ENCODE measurements at places on chromosomes 16 and 17. TPM values are rescaled to one million over a fixed set of nuclear protein-coding genes. Genes with fewer than 3 reads are reported as not detected.
A peak's percentile ranks its signal among the peaks of the same experiment; 100 is the strongest.

MSI2 gene
- total RNA-seq = 18.1 TPM

TLCD1 gene
- 3.6 TPM for total RNA-seq

CD7 gene
- total RNA-seq = not detected

GUCY2D gene
- not detected for total RNA-seq

NXN gene
- 52.5 TPM for total RNA-seq

MMP28 gene
- total RNA-seq = 0.18 TPM

KIF18B gene
- total RNA-seq = 1.3 TPM

GDPD1 gene
- 1.1 TPM for total RNA-seq

- peaks cover 49% of the 10 kb centered on the region for H3K36me3 ChIP-seq
- H3K27ac ChIP-seq = no peak overlapping the region
- DNase-seq = no peak
- H3K4me1 ChIP-seq = peaks cover 5% of the 10 kb centered on the region
- H3K4me3 ChIP-seq = no peak overlapping the region
- no peaks in the 10 kb centered on the region for H3K27me3 ChIP-seq
These were observed 4.8 kb downstream of the CIAO3 start for GRCh38 chr16:735982-736453.

- H3K36me3 ChIP-seq = no peaks in the 10 kb centered on the region
- no peak overlapping the region for H3K27ac ChIP-seq
- no peaks in the 10 kb centered on the region for H3K4me1 ChIP-seq
- H3K4me3 ChIP-seq = no peak overlapping the region
- no peak for DNase-seq
- no peaks in the 10 kb centered on the region for H3K27me3 ChIP-seq
These were observed 478.2 kb upstream of the CDH11 start for GRCh38 chr16:65600046-65600445.

DNA sequence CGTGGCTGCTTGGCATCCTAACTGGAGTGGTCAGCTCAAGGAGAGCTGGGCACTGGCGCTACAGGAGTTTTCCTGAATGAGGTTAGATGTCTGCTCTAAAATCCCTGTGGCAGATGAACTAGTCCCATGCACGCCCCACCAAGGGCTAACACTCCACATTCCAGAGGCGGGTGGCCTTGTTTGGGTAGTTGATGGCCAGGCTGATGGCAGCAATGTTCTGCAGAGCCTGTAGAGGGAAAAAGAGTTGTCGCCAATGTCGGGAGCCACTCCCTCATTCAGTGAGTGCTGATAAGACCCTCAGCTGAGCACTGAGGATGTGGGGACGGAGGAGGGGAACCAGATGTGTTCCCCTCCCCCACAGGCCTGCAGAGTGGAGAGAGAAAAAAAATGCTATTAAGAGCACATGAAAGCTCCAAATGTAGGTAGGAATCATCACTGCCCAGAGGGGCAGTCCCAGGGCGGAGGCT lies 42.5 kb upstream of the ATP2A3 start:
- no peak overlapping the region for H3K27ac ChIP-seq
- H3K36me3 ChIP-seq = peaks cover 32% of the 10 kb centered on the region
- H3K4me3 ChIP-seq = no peak overlapping the region

DNA sequence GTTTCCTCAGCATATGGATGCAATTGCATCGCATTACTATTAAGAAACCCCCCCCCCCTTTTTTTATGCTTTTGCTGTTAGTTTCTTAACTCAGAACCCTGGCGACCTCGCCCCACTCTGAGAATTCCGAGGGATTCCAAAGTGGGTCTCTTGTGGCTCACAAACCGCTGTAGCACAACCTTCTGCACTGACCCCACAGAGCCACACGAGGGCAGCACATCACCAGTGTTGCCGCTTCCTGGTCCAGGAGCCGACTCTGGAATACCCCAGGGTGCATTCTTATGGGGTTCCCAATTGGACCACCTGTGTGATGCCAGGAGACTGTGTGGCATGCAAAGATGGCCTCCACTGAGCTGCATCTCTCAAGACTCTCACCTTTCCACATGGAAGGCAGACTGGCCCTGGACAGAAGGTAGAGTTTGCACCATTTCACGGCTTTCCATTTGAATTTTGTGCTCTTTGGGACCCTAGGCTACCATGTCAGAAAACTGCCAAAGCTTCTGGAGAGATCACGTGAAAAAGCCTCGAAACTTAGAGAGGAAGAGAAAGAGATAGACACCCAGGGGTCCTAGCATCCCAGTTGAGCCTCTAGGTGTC lies 432.7 kb upstream of the ASIC2 start:
- no peaks in the 10 kb centered on the region for H3K4me1 ChIP-seq
- H3K27ac ChIP-seq = no peak overlapping the region
- DNase-seq = peak; percentile 17
- no peaks in the 10 kb centered on the region for H3K36me3 ChIP-seq

GRCh38 chr17:60333628-60334031 lies 58.3 kb downstream of the USP32 start:
- H3K36me3 ChIP-seq = peaks cover 5% of the 10 kb centered on the region
- no peak overlapping the region for H3K4me3 ChIP-seq
- no peaks in the 10 kb centered on the region for H3K27me3 ChIP-seq
- peaks cover 6% of the 10 kb centered on the region for H3K4me1 ChIP-seq
- H3K27ac ChIP-seq = no peak overlapping the region

- peaks cover 4% of the 10 kb centered on the region for H3K36me3 ChIP-seq
- H3K27ac ChIP-seq = no peak overlapping the region
- H3K4me1 ChIP-seq = peaks cover 11% of the 10 kb centered on the region
- no peaks in the 10 kb centered on the region for H3K27me3 ChIP-seq
- DNase-seq = no peak
- no peak overlapping the region for H3K4me3 ChIP-seq
These were observed 51.3 kb downstream of the HS3ST3B1 start for GRCh38 chr17:14352136-14352535.

DNA sequence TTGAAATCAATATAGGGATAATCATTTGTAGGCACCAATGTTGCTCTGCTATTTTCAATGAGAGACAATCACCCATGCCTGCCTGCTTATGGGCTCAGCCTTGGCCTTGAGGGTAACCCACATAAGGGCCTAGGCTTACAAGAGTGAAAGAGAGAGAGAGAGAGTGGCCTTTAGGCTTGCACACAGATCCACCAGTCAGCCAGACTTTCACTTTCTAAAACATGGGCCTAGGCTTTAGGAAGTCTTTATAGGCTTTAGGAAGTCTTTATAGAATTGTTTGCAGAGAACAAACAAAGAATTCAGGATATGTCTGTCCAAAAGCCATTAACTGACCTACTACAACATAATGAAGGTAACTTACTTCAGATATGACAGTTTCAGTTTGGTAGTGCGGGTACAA lies 3.4 kb downstream of the ABCA9 start:
- DNase-seq = no peak
- H3K27ac ChIP-seq = no peak overlapping the region
- H3K36me3 ChIP-seq = no peaks in the 10 kb centered on the region
- no peaks in the 10 kb centered on the region for H3K27me3 ChIP-seq

GRCh38 chr17:77491921-77492445 lies 351.2 kb downstream of the SEC14L1 start:
- no peaks in the 10 kb centered on the region for H3K27me3 ChIP-seq
- H3K4me3 ChIP-seq = no peak overlapping the region
- peaks cover 90% of the 10 kb centered on the region for H3K36me3 ChIP-seq
- DNase-seq = no peak

- peak overlapping the region; percentile 62 for H3K4me3 ChIP-seq
- no peaks in the 10 kb centered on the region for H3K27me3 ChIP-seq
These were observed 1.4 kb downstream of the HAGHL start for GRCh38 chr16:728131-728889.

DNA sequence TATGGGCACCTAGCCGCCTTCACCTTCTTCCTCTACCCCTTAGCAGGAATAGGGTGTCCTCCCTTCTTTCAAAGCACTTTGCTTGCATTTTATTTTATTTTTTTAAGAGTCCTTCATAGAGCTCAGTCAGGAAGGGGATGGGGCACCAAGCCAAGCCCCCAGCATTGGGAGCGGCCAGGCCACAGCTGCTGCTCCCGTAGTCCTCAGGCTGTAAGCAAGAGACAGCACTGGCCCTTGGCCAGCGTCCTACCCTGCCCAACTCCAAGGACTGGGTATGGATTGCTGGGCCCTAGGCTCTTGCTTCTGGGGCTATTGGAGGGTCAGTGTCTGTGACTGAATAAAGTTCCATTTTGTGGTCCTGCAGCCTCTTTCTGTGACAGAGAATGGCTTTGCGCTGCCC lies 4.6 kb downstream of the TMUB2 start:
- peaks cover 59% of the 10 kb centered on the region for H3K36me3 ChIP-seq
- no peaks in the 10 kb centered on the region for H3K27me3 ChIP-seq
- no peak for DNase-seq

GRCh38 chr17:55962951-55963401 lies 190.3 kb upstream of the ANKFN1 start:
- H3K4me3 ChIP-seq = no peak overlapping the region
- no peaks in the 10 kb centered on the region for H3K36me3 ChIP-seq
- no peaks in the 10 kb centered on the region for H3K27me3 ChIP-seq
- DNase-seq = no peak
- H3K4me1 ChIP-seq = no peaks in the 10 kb centered on the region

- H3K4me1 ChIP-seq = no peaks in the 10 kb centered on the region
- H3K27ac ChIP-seq = no peak overlapping the region
- H3K27me3 ChIP-seq = no peaks in the 10 kb centered on the region
- no peaks in the 10 kb centered on the region for H3K36me3 ChIP-seq
- no peak overlapping the region for H3K4me3 ChIP-seq
These were observed 231.6 kb downstream of the GRIN2A start for GRCh38 chr16:9950658-9951057.

DNA sequence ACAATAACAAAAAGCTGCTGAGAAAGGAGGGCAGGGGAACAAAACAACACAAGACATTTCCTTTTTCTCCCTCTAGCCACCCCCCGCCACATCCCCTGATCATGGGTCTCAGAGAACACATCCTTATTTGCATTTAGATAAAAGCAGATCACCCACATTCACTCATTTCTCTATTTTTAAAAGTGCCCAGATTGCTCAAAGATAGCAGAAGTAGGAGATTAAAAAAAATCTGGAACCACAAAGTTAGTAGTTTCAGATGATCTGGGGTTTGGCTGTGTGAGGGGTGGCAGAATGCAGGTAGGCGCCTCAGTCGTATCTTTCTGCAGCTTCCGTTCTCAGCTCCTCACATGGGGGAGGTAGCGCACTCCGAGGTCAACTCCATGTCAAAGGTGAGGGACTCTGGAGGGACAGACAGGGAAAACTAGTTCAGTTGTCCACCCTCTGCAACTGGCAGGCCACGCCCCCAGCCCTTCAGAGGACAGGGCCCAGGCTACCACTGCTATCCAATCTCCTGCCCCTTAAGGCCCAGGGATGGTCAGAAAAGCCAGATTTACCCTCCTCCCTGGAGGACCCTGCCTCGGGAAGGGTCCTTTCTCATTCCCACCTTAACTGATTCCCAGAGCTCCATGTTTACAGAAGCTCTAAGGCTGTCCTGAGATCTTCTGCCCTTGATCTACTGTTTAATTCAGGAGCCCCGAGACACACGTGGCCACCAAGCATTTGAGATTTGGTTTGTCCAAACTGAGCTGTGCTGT lies 27.3 kb downstream of the STAT5A start:
- peaks cover 18% of the 10 kb centered on the region for H3K4me1 ChIP-seq
- no peak overlapping the region for H3K27ac ChIP-seq
- H3K4me3 ChIP-seq = no peak overlapping the region
- no peak for DNase-seq

DNA sequence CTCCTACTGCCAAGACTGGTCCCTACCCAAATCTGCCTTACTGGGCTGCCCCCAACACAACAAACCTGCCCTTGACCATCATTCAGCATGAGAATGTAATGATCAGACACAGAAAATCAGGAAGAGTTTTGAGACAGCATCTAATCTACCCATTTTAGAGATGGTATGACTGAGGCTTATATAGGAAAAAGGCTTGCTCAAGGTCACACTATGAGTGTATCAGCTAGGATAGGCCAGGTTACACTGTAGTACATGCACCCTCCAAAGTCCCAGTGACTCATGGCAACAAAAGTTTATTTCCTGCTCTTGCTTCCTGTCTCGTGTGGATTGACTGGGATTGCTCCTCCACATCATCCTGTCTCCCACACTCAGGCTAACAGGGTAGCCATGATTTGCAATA lies 27.9 kb downstream of the NLRC5 start:
- H3K36me3 ChIP-seq = peaks cover 32% of the 10 kb centered on the region
- DNase-seq = peak; percentile 66
- no peak overlapping the region for H3K4me3 ChIP-seq
- peaks cover 7% of the 10 kb centered on the region for H3K4me1 ChIP-seq
- no peaks in the 10 kb centered on the region for H3K27me3 ChIP-seq
- no peak overlapping the region for H3K27ac ChIP-seq

- peak overlapping the region; percentile 67 for H3K27ac ChIP-seq
- peaks cover 22% of the 10 kb centered on the region for H3K4me1 ChIP-seq
- H3K36me3 ChIP-seq = no peaks in the 10 kb centered on the region
These were observed 72.0 kb downstream of the SOX9 start for GRCh38 chr17:72192800-72193192.

- no peak overlapping the region for H3K27ac ChIP-seq
- H3K27me3 ChIP-seq = peaks cover 20% of the 10 kb centered on the region
- H3K4me1 ChIP-seq = no peaks in the 10 kb centered on the region
- H3K4me3 ChIP-seq = no peak overlapping the region
These were observed 185.5 kb upstream of the NLRP1 start for GRCh38 chr17:5769593-5770354.

- DNase-seq = peak; percentile 59
- no peak overlapping the region for H3K27ac ChIP-seq
- H3K27me3 ChIP-seq = no peaks in the 10 kb centered on the region
These were observed 10.9 kb downstream of the COG4 start for GRCh38 chr16:70512456-70512855.
